Stimulated activated CD8-positive, alpha-beta memory T cell treated with anti-CD3 and anti-CD28 coated beads, Interleukin-2, amount 100 ng/mL, for 1 hour (primary cell): ENCODE measurements at places on chromosomes 3 and 15.

- DNase-seq = no peak
Observed at GRCh38 chr3:59938828-59939227, 889.0 kb upstream of the CFAP20DC start.

GRCh38 chr3:62926494-62926893, 51.3 kb upstream of the CADPS start:
- no peak for DNase-seq

DNA sequence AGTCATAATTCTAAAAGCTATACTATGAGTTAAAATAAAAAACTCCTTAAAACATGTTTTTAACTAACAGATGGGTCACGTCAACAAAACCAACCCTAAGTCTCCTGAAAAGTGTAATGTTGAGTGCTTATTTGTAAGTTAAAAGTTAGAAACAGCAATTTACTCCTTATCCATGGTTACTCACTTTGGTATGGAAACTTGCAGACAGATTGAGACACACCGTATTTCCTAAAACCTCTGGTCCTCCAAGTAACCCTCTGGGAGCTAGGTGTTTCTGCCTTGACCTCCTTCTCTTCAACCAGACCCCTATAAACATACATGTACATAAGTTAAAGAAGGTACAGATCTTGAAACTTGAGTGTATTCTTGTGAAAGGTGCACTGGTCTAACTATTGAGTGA, 3.1 kb downstream of the COL8A1 start:
- no peak for DNase-seq

DNA sequence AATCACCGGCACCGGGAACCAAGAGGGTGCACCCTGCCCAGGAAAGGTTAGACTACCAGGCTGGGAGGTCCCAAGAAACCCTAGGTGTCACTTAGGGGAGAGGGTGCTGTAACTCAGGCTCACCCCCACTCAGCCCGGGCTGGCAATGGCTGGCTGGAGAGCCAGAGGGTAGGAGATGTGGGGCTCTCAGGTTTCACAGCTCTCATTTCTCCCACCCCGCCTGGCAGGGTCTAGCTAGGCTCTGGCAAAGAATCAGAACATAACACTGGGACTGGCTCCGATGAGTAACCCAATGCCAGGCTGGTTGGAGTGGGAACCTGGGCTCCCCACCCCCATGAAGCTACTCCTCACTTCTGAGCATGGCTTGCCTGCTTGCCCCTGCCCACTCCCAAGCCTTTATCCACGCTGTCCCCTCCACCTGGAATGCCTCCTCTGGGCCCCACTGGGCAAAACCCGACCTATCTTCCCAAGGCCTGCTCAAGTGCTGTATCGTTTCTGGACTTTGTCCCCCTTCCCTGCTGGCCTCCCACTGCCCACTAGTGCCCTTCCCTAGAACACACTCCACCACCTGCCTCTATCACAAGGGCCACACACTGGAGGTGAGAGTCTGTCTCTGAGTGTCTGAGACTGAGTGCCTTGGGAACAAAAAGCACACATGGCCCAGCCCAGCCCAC, 2.0 kb downstream of the CIB2 start:
- DNase-seq = no peak

GRCh38 chr3:60517134-60517533, 734.1 kb downstream of the FHIT start:
- no peak for DNase-seq

GRCh38 chr3:24342275-24342674, 152.4 kb downstream of the THRB start:
- DNase-seq = no peak

- no peak for DNase-seq
Observed at GRCh38 chr15:41941644-41942415, 30.5 kb downstream of the EHD4 start.

DNA sequence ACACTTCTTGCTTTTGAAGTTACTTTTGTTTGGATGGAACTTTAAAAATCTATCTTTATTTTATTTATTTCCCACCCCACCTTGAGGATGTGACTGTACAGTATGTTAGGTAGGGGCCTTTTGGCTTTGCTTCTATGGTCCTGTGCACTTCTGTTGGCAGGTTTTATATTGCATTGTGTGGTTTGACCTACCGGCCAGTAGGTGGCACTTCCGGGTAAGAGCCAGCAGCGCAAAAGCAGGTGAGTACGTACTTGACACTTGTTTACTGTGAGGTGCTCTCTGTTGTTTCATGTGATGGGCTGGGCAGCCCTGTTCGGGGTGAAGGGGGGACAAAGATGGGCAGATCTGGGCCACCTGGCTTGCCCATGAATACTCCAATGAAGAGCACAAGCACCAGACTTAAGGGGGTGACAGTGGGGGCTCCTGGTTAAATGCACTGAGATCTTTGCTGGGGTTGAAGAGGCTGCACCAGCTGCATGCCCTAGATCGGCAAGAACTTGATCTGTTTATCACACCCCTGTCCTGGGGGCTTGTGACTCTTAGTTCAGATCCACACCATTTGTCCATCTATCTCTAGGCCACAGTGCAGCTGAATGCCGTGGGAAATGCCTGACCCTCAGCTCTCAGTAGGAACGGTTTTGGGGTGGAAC, 131.6 kb downstream of the NLGN1 start:
- no peak for DNase-seq

GRCh38 chr3:156201411-156202405, 81.3 kb downstream of the KCNAB1 start:
- no peak for DNase-seq

GRCh38 chr15:42720071-42720470, 16.9 kb downstream of the CDAN1 start:
- DNase-seq = no peak

DNA sequence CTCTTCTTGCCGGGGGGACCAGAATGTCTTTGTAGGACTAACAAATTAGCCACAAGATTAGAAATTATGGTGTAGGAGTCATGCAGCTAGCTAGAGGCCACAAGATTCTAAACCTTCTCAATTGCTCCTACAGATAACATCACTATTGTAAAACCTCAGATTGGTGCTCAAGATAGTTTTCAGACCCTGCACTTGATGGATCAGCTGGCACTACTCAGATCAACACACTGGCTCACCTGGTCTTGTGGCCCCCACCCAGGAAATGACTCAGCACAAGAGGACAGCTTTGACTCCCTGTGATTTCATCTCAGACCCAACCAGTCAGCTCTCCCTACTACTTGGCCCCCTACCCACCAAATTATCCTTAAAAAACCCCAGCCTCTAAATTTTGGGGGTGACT, 124.1 kb upstream of the RASGRP1 start:
- DNase-seq = no peak

- no peak for DNase-seq
Observed at GRCh38 chr3:177676947-177677587, 479.8 kb upstream of the TBL1XR1 start.

DNA sequence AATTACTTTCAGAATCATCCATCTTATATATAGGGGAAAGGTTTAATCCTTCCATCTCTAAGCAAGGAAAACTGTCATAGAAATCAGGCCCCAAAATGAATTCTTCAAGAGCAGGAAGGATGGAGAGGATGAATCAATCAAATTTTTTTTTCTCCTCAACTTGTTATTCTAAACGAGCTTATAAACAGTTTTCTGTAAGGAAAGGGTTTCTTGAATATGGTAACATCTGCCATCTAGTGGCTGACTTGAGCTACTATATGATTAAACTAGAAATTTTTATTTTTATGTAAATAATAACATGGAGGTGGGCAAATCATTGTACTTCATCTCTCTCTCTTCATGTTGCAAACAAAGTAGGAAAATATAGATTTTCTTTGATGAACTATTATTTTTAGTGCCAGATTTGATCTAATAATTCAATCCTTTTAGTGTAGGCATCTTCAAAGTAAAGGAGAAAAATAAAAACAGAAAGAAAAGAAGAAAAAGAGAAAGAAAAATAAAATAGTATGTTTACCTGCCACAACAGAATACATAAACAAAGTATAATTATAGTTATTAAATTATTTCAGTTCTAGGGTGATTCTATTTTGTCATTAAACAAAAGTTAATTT, 146.6 kb downstream of the SERPINI1 start:
- no peak for DNase-seq

- DNase-seq = no peak
Observed at GRCh38 chr15:70047386-70048197, 50.1 kb downstream of the TLE3 start.

DNA sequence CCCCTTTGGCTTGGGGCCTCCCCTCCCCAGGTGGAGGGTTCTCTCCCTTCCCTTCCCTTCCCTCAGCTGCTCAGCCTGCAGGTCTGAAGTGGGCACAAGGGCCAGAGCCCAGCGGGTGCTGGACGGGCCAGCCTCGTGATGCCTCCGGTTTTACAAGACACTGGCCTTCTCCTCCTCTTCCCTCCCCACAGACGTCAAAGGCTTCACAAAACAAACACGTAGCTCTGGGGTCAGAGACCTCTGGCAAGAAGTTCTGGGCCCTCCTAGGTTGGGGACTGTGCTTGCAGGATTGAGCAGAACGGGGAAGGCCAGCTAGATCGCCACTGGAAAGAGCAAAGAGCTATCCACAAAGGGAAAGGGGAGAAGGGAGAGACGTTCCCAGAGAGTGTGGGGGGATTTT, 81.4 kb upstream of the TPM1 start:
- no peak for DNase-seq

DNA sequence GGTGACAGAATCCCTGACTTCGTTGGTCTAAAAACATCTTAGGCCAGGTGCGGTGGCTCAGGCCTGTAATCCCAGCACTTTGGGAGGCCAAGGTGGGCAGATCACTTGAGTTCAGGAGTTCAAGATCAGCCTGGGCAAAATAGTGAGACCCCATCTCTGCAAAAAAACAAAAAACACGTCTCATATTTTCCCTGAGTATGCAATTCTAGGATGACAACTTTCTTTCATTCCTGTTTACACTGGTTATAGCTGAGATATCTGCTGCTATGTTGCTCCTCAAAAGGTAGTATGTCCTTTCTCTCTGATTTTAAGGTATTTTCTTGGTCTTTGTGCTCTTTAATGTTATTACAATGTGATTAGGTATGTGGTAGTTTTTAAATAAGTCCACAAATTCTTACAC, 39.3 kb downstream of the PTH1R start:
- DNase-seq = no peak

DNA sequence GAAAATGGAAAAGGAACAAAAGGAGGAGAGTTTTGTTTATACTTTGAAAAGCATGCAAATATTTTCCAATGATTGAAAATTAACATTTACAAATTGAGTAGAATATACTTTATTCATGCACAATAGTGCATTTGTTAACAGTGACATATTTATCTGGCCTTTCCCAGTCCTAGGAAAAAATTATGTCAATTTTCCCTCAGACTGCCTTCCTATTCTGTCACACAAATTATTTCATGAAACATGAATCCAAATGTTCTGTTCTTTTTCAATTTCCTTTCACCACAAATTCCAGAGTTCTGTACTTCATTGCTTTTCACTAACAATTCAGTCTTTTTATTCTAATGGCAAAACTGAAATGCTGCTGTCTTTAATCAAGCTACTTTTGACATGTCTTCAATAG, 945.1 kb downstream of the ROBO1 start:
- no peak for DNase-seq

GRCh38 chr3:47803480-47804025, 615 bp downstream of the DHX30 start:
- no peak for DNase-seq
